Tibial nerve (tissue), 4 donors: ENCODE measurements at places on chromosomes 16 and 17. TPM values are rescaled to one million over a fixed set of nuclear protein-coding genes. Genes with fewer than 3 reads are reported as not detected.

- no peak for DNase-seq
These were observed 744.5 kb downstream of the WWOX start for GRCh38 chr16:78843978-78844377.

GRCh38 chr16:525520-526180 lies 1.9 kb upstream of the CAPN15 start:
- DNase-seq: no peak

DNA sequence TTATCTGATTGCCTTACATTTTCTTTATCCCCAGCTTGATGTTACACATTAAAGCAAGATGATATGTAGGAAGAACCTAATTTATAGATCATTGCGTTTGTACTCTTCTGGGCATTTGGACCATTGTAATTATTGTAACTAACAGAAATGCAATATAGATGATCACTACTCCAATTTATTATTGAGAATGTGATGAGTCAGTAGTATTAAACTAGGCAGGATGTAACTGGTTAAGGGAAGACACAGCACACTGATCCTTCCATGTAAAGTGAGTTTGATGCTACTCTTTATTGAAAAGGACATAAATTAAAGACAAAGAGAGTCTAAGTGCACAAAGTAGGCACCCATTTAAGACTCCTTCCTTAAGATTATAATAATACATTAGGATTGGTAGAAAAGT lies 223.8 kb downstream of the KIF2B start:
- no peak for DNase-seq

The SNAI3 gene
- 0.87 TPM for total RNA-seq

The FAM20A gene
- total RNA-seq: 9.4 TPM

The PRDM7 gene
- not detected for total RNA-seq

The GNGT2 gene
- not detected for total RNA-seq
